ENCODE measurements at places on chromosomes 3 and 15.

DNA sequence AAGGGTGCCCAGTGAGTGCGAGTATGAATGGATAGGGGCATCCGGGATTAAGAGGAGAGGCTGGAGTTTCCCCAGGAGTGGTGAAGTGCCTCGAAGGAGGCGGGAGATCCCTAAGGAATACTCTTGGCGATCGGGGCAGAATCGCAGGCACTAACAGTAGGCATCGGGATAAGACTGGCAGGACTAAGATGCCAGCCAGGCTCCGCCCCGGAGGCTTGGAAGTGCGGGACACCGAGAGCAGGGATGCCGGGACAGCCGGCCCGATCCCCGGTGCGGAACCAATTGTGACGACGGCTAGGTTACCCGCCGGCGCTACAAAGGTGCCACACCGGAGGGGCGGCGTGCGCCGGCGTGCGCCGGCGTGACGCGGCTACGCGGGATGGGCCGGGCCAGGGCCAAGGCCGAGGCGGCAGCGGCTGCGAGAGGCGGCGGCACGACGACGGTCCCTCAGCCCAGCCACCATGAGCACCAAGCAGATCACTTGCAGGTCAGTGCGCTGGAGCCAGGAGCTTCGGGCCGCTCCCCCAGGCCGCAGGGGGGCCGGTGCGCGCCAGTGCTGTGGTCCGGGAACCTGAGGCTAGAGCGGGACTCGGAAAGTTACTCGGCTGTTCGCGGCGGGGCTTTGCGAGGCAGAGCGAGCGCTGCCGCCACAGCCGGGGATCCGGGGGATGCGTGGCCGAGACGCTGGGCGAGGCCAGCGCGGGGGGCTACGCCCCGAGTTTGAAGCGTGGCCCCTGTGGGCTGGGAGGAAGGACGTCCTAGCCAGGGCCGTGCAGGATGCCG, at the start of gene MKRN2:
Gene MKRN2, plus strand, starts transcription at position 398 of the 783 bp plus-strand sequence. Its CDS starts 64 bp downstream, at position 462.
- peak; percentile 78 for DNase-seq

DNA sequence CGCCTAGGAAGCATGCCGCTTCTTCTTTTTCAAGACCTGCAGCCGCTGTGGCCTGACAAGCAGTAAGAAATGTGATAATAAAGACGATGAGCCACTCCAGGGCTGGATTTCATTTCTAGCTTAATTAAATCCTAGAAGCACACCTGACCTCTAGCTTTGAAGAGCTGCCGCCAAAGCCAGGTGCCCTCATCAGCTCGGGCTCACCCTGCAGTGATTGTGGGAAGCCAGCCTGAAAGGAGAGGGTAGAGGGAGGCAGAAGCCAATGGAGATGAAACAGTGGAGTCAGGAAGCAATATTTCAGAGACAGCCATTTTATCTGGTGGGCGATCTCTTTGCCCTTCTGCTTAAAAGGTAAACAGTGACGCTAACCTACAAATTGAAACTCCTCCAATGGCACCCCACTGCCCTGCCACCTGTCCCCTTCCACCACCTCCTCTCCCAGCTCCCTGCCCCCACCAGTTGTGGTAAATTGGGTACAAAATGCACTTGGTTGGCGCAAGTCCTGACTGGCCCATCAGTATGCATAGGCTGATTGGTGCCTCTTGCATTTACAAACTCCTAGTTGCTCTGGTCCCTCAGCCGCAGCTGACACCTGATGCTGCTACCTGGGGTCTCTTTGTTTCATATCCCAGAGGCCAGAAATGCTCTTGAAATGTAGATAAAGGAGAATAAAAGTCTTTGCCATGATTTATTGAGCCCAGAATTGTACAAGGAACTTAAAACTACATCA, 385.3 kb downstream of the PDCD6IP start:
- no peak for DNase-seq

DNA sequence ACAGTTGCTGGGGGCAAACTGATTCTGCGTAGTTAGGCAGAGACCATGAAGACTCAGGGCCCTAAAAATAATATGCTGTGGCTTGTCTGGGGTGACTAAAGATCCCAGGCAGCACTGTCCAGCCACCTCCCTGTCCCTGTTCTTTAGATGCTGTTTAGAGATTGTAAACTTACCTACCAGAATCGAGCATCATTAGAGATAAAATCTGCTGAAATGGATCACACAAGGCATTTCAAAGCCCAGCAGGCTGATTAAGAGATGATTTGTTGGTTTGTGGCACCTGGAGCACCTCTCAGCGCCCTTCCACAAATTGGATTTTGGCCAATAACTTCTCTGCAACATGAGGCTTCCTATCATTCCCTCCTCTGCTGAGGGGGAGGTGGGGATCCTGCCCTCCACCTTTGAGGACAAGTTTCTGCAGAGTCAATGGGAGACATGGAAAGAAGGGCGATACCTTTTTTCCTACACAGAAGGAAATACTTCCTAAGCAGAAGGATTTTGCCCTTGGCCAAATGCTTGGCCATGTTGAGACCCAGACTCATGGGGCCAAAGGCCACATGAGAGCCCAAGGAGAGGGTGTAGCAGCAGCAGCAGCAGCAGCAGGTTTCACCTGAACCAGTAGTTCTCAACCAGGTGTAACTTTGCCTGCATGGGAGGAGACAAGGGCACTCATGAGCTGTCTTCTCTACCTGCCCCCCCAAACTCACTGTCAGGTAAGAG, 37.5 kb downstream of the SEMA5B start:
- DNase-seq: no peak

GRCh38 chr3:131840156-131840797, 194.5 kb downstream of the CPNE4 start:
- no peak for DNase-seq

- no peak for DNase-seq
Observed at GRCh38 chr3:189842681-189843602, 211.8 kb downstream of the TP63 start.

GRCh38 chr15:74206801-74207281, 4.3 kb upstream of the STRA6 start:
- peak; percentile 59 for DNase-seq

DNA sequence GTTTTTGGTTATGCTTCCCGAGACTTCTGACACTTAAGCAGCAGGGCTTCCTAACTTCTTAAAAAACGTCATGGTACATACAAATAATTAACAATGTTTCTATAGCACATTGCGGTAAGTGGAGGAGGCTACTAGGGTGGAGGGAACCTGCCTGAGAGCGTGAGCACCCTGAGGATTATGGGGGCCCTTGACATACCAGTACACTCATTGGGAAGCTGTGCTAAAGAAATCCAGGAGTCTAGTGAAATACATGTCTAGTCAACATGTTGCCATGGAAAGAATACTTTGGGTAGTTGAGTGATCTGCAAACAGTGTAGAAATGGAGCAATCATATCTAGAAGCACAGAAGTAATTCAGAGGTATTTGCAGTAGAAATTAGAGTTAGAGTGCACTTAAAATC, 39.2 kb upstream of the MAPKBP1 start:
- DNase-seq: no peak

- DNase-seq: peak; percentile 75
Observed at GRCh38 chr15:61796056-61796455, 264.2 kb downstream of the VPS13C start.

DNA sequence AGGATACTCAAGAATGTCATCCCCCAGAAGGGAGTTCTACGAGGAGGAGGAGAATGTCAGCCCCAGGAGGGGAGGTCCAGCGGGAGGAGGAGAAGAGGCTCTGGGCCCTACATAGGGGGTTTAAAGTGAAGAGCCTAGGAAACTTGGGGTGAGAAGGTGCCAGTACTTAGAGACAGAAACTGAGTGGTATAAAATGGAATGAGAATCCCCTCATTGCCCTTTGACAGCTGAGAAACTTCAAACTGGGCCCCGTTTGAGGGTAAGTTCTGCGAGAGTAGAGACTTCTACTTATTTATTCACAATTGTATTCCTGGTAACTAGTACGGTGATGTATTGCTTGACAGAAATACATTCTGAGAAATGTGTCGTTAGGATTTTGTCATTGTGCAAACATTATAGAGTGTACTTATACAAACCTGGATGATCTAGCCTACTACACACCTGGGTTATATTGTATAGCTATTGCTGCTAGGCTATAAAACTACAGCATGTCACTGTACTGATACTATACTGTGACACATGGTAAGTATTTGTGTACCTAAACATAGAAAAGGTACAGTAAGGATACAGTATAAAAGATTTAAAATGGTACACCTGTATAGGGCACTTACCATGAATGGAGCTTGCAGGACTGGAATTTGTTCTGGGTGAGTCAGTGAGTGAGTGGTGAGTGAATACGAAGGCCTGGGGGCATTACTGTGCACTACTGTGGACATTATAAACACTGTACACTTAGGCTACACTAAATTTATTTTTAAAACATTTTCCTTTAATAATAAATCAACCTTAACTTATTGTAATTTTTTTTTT, 62.0 kb downstream of the TSC22D2 start:
- DNase-seq: peak; percentile 66

DNA sequence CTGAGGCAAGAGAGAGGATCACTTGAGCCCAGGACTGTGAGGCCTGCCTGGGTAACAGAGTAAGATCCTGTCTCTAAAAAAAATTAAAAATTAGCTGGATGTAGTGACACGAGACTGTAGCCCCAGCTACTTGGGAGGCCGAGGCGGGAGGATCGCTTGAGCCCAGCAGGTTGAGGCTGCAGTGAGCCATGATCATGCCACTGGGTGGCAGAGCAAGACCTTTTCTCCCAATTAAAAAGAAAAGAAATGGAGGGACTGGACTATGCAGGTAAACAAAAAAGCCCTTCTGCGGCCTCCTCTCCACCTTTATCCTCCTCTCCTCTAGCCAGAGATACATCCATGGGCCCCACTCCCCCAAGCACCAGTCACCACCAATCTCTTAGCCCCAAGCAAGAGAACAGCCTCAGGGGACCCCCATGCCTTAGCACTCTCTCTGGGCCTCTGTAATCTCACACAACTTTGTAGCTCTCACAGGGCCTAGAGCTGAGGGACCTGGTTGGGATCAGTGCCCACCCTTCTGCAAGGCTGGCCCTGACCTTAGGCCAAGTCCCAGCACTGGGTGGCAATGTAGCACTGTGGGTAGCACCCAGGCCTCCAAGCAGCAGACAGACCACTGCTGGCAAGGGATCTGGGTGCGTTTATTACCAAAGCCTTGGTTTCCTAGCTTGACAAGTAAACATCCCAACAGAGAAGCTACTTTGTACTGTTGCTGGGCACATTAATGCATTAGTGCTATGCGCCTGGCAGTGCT, 43.4 kb downstream of the FAM174B start:
- DNase-seq: no peak

DNA sequence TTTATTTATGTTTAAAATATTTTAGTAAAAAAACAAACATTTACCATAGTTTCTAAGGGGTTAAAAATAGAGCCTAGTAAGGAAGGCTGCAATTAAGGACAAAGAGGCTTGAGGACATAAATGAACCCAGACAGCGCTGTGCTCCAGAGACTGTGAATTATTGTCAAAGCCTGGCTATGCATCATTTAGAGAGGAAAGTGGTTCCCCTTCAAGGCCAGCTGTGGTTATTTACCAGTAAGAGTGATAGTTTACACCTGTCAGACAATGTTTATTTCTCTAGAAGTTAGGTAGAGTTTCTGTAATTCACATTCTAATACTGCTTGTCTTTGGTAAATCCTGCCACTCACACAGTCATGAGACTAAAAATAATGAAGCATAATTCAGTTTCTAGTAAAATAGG, 32.4 kb upstream of the PIK3R4 start:
- DNase-seq: no peak

DNA sequence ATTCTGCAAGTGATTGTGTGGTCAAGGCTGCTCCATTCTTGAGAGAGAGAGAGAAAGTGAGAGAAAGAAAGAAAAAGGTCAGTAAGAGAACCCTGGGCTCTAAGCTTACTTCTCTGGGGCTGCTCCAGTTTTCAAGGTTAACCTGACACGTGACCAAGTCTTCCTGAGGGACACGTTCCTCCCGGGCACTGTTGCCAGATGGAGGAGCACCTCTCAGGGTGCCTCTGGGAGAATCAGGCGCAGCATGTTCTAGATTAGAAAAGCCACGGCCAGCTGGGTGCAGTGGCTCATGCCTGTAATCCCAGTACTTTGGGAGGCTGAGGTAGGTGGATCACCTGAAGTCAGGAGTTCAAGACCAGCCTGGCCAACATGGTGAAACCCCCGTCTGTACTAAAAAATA, 60.8 kb downstream of the ITGA11 start:
- DNase-seq: no peak

- no peak for DNase-seq
Observed at GRCh38 chr3:66386011-66386924, 114.6 kb downstream of the LRIG1 start.

GRCh38 chr3:32709346-32709745, 24.4 kb downstream of the CNOT10 start:
- DNase-seq: no peak

DNA sequence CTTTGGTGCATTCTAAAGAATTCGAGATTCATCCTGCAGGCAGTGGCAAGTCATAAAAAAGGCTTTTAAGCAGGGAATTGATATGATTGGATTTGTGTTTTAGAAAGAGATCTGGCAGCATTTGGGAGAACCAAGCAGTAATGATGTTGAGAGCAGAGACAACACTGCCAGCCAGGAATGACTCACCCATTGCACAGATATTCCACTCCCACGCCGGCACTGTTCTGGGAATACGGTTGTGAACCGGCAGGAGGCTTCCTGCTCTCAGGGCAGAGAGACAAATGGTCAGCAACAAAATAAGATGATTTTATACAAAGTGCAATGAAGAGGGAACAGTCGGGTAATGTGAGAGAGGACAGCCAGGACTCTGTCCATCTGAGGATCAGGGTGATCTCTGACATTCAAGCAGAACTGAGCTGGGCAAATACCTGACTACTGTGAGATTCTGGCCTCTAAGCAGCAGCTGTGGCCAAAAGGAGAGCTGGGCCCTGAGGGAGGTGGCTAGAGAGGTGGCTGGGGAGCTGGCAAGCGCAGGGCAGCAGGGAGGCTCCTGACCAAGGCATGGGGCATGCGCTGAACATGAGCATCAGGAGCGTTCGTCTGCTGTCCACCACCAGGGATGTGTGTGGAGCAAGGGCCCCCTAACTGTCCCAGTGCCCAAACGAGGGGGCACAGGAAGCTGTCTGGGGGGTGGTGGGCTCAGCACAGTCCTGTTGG, 56.1 kb upstream of the PLXNA1 start:
- peak; percentile 92 for DNase-seq

DNA sequence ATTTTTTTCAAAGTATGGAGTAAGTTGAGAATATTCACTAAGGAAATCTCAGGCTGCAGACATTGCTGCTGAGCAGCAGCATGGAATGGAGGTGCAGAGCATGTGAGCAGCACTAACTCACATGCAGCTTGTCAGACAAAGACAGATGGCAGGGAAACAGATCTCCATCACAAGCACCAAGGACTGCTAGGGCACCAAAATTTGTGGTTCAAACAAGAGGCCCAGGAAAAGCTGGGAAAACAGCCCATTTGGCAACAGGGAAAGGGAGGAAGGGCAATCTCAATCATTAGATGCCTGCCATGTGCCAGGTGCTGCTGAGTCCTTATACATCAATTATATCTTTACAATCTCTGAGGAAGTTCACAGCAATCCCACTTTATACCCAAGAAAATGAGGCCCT, 47.2 kb upstream of the EIF1B start:
- no peak for DNase-seq

- DNase-seq: no peak
Observed at GRCh38 chr15:98998279-98998678, 9.3 kb downstream of the PGPEP1L start.
